ENCODE measurements at places on chromosomes 4 and X. TPM values are rescaled to one million over a fixed set of nuclear protein-coding genes. Genes with fewer than 3 reads are reported as not detected.
A peak's percentile ranks its signal among the peaks of the same experiment; 100 is the strongest.

GRCh38 chr4:151991001-151991883 lies 230.4 kb upstream of the GATB start:
- no peaks in the 10 kb centered on the region for H3K4me1 ChIP-seq
- no peak for DNase-seq
- no peaks in the 10 kb centered on the region for H3K36me3 ChIP-seq
- no peak overlapping the region for H3K27ac ChIP-seq
- H3K4me3 ChIP-seq: no peak overlapping the region

TRPC5OS gene
- not detected for total RNA-seq

DNA sequence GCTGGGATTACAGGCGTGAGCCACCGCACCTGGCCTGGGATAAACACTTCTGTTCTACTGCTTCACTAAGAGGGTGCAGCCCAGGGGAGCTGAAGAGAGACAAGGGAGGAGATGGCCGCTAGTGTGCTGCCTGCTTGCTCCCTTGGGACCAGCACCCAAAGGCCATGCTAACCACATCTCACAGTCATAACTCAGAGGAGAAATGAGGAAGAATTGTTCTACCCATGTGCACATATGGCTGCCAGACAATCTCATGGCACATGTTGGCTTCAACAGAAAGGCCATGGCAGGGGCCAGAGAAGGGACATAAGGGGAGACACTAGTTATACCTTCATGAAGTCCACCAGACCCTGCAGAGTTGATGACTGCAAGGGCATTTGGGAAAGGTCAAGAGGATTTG lies 22.4 kb downstream of the CLDN22 start:
- DNase-seq: no peak
- no peaks in the 10 kb centered on the region for H3K36me3 ChIP-seq
- H3K27me3 ChIP-seq: no peaks in the 10 kb centered on the region
- no peak overlapping the region for H3K27ac ChIP-seq
- no peak overlapping the region for H3K4me3 ChIP-seq

- H3K4me3 ChIP-seq: no peak overlapping the region
- H3K36me3 ChIP-seq: no peaks in the 10 kb centered on the region
- peaks cover 45% of the 10 kb centered on the region for H3K4me1 ChIP-seq
- peak; percentile 92 for DNase-seq
- no peaks in the 10 kb centered on the region for H3K27me3 ChIP-seq
Observed at GRCh38 chr4:7323872-7324650, 110.7 kb downstream of the PSAPL1 start.

DNA sequence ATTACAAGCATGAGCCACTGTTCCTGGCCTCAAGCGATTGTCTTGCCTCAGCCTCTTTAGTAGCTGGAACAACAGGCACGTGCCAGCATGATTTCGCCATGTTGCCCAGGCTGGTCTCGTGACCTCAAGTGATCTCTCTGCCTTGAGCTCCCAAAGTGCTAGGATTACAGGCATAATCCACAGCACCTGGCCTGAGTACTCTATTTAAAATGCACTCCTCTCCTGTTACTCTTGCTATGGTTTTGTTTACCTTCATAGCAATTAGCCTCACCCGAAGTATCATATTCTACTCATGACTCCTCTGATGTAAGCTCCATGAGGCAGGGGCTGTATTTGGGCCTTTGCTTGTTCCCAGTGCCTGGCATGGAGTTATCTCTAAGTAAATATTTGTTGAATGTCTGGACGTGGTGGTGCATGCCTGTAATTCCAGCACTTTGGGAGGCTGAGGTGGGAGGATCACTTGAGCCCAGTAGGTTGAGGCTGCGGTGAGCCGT lies 92.5 kb upstream of the SLC34A2 start:
- H3K36me3 ChIP-seq: no peaks in the 10 kb centered on the region
- H3K27me3 ChIP-seq: no peaks in the 10 kb centered on the region
- H3K4me1 ChIP-seq: peaks cover 8% of the 10 kb centered on the region

NXF2 gene
- not detected for total RNA-seq

DNA sequence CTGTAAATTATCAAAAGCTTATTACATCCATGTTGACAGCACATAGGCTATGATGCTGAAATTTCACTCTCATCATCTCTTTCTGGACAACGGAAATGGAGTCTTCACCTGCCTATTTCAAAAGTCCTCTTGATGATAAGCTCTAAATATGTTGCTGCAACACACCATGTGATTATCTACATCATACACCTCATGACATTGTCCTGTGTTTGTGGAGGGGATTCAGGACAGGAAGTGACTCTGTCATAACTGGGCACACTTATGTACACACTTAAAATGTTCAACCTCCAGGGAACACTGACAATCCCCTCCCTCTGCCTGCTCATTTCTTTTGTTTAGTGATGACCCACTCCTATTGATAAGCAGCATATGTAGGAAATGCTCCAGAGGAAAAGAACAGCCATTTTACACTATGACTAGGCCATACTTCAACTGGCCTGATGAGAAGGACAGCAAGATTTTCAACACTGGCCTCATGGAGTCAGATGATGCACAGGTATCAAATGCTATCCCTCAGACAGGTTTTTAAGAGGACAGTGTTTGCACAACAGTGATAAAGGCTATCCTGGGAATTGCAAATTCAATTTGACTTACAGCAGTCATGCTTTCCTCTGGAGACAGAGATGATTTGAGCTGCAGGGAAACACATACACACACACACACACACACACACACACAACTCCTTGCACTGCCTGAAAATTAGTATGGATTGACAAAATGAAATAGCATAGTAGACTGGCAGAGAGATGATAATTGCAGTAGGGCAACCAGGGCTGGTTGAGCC lies 163.3 kb upstream of the RASGEF1B start:
- no peak overlapping the region for H3K27ac ChIP-seq
- no peaks in the 10 kb centered on the region for H3K27me3 ChIP-seq
- H3K4me1 ChIP-seq: peaks cover 10% of the 10 kb centered on the region
- H3K36me3 ChIP-seq: no peaks in the 10 kb centered on the region
- no peak for DNase-seq

PNMA5 gene
- total RNA-seq: not detected

DNA sequence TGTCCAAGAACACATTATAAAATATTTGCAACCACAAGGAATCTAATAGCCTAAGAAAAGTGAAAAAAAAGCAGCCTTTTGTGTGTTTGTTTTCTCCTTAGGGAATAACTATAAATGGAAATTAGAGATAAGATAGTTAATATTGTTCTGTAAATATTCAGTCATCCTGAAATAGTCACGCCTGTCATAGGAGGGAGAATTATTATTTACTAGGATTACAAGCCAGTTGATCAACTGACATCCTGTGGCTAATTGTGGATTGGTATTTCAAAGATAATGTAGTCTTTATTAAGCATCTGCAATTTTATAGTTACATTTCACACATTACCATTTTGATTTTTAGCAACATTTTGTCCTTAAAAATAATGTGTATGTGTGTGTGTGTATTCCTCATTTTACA lies 118.6 kb downstream of the CCSER1 start:
- H3K27me3 ChIP-seq: no peaks in the 10 kb centered on the region
- DNase-seq: no peak
- H3K4me3 ChIP-seq: no peak overlapping the region
- no peaks in the 10 kb centered on the region for H3K4me1 ChIP-seq
- no peak overlapping the region for H3K27ac ChIP-seq

All from SJCRH30 (cell line).